ENCODE measurements at places on chromosomes 3 and 15. TPM values are rescaled to one million over a fixed set of nuclear protein-coding genes. Genes with fewer than 3 reads are reported as not detected.

The PTH1R gene
- total RNA-seq, result not detected

The C15orf62 gene
- total RNA-seq, result 2.2 TPM

The LIPC gene
- total RNA-seq, result 4.4 TPM

The TMEM266 gene
- total RNA-seq, result not detected

The TBL1XR1 gene
- total RNA-seq, result 138 TPM

The BCHE gene
- not detected for total RNA-seq

The SAMMSON gene
- total RNA-seq, result not detected

The NMNAT3 gene
- 8.3 TPM for total RNA-seq

The GYG1 gene
- total RNA-seq, result 21.1 TPM

The IQCH gene
- total RNA-seq, result 0.38 TPM

The SPSB4 gene
- total RNA-seq, result not detected

The PARP15 gene
- total RNA-seq, result 56.9 TPM

The GNB5 gene
- 48.5 TPM for total RNA-seq

The ANKDD1A gene
- 6.0 TPM for total RNA-seq

The PTX3 gene
- 0.71 TPM for total RNA-seq

The DCLK3 gene
- not detected for total RNA-seq

The OPA1 gene
- total RNA-seq, result 54.4 TPM

The MYRIP gene
- total RNA-seq, result not detected

The CELF6 gene
- total RNA-seq, result 5.9 TPM

The WDR5B gene
- 12.7 TPM for total RNA-seq

The DNASE1L3 gene
- total RNA-seq, result not detected

The QARS1 gene
- total RNA-seq, result 246 TPM

The EHD4 gene
- total RNA-seq, result 10.4 TPM

The HGD gene
- total RNA-seq, result 5.5 TPM

The CYP1A2 gene
- total RNA-seq, result not detected

The EFCAB12 gene
- 2.3 TPM for total RNA-seq

The CCR8 gene
- not detected for total RNA-seq

The CCR9 gene
- total RNA-seq, result 2.0 TPM

The ERICH6 gene
- total RNA-seq, result not detected

The RARB gene
- total RNA-seq, result not detected

The CPLX3 gene
- 0.44 TPM for total RNA-seq

The CP gene
- not detected for total RNA-seq

The SPTSSB gene
- not detected for total RNA-seq
